Endothelial cell of umbilical vein (primary cell): ENCODE measurements at places on chromosomes 7 and 10. TPM values are rescaled to one million over a fixed set of nuclear protein-coding genes. Genes with fewer than 3 reads are reported as not detected.

DNA sequence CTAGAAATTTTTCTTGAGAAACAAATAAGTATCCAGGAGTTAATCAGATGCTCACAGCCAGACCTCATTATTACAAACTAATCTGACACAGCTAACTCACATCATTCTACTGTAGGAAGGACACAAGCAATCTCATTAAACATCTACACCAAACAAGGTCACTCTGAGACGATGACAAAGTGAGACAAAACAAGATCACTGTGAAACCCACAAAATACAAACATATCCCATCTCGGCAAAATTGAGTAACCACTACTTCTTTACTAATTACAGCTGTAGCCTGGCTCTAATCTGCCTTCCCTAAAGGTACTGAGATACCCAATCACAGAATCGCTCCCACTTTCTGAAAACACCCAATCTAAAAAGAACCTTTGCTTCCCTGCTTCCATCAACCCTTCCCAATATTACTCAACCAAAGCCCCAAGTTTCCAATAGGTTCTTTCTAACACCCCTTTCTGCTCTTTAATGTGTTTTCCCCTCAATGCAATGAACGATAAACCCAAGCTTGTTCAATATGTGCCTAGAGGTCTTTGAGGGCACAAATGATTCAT is 26.9 kb downstream of the CCDC6 start:
- H3K36me3 ChIP-seq: no peaks in the 10 kb centered on the region
- peaks cover 5% of the 10 kb centered on the region for H3K4me1 ChIP-seq
- no peak overlapping the region for H3K4me3 ChIP-seq
- H3K27ac ChIP-seq: no peak overlapping the region

GRCh38 chr10:127899766-127900387 is 7.0 kb upstream of the PTPRE start:
- H3K36me3 ChIP-seq: no peaks in the 10 kb centered on the region
- H3K4me1 ChIP-seq: no peaks in the 10 kb centered on the region
- no peaks in the 10 kb centered on the region for H3K27me3 ChIP-seq
- no peak overlapping the region for H3K27ac ChIP-seq
- H3K4me3 ChIP-seq: no peak overlapping the region
- no peak for DNase-seq

DNA sequence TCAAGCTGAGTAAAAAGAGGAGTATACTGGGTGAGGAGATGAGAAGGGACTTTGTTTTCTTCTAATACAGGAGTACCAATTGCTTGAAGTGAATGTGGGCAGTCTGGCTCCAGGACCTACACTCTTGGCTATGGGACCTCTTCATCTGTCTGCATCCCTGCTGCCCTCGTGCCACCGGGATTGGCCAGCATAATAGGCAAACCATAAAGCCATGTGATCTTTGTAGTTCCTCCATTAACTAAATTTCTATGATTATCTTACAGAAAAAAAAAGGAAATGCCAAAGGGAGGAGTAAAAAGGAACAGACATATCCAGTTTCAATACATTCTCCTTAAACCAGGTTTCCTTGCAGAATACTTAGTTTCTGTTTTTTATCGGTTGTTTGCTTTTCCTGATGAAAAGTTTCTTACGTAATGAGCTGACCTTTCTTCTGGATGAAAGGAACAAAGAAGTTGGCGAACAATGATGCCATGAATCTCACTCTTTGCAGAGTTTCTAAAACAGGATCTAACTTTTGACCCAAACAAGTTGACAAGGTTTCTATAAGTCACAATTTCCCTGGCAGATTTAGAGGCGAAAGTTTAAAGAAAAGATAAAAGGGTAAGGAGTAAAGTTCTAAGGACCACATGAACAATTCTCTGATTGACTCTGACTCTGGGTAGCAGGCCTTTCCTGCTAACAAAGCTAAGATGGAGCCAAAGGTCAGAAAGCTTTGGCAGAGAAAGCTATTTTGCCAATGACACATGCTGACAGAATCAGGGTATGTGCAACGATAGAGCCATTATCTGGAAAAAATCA is 54.1 kb downstream of the LAMB1 start:
- peaks cover 98% of the 10 kb centered on the region for H3K4me1 ChIP-seq

GRCh38 chr7:127582361-127582760 is 3.0 kb downstream of the GCC1 start:
- H3K27me3 ChIP-seq: no peaks in the 10 kb centered on the region
- no peak overlapping the region for H3K4me3 ChIP-seq
- no peaks in the 10 kb centered on the region for H3K36me3 ChIP-seq

The CTTNBP2 gene
- 0.25 and 0.35 TPM in 2 replicates for total RNA-seq

The DRGX gene
- total RNA-seq: not detected in 2 replicates

- DNase-seq: no peak
- H3K4me1 ChIP-seq: no peaks in the 10 kb centered on the region
- H3K27me3 ChIP-seq: peaks cover 3% of the 10 kb centered on the region
- no peaks in the 10 kb centered on the region for H3K36me3 ChIP-seq
- no peak overlapping the region for H3K27ac ChIP-seq
These were observed 207.3 kb downstream of the LRMDA start for GRCh38 chr10:75638752-75639151.

The RGR gene
- not detected in 2 replicates for total RNA-seq

The SEMA4G gene
- total RNA-seq: 6.0 and 6.7 TPM in 2 replicates

DNA sequence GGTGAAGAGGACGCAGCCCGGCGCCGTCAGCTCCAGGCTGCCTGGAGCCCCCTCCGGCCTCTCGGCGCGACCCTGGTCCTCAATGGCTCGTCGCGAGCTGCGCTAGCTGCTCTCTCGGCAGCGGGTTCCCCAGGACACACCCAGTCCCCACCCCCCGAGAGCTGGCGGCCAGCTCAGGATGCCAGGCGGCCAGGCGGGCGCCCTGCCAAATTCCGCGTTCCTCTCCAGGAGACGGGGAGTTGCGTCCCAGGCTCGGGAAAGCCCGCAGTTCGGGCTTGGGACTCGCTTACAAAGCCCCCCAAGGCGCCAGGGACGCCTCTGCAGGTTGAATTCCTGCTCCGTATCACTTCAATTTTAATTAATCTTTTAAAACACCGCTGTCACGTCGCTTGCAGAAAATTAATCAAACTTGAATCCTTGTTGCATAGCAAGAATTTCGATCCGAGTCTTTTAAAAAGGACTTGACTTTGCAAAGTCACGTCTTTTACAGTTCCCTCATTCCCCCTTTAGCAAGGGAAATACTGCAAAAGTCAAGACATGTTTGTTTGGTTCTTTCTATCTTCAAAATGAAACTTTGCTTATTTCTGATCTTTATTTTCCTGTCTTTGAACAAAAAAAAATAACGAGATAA is 28.2 kb downstream of the SKIDA1 start:
- peaks cover 29% of the 10 kb centered on the region for H3K27me3 ChIP-seq
- H3K4me1 ChIP-seq: peaks cover 12% of the 10 kb centered on the region
- no peak overlapping the region for H3K27ac ChIP-seq
- H3K4me3 ChIP-seq: peak overlapping the region; percentile 86
- peak; percentile 83 for DNase-seq

- no peak overlapping the region for H3K27ac ChIP-seq
- no peak overlapping the region for H3K4me3 ChIP-seq
- no peak for DNase-seq
- no peaks in the 10 kb centered on the region for H3K27me3 ChIP-seq
These were observed 282.7 kb upstream of the SEMA3D start for GRCh38 chr7:85469446-85470010.

DNA sequence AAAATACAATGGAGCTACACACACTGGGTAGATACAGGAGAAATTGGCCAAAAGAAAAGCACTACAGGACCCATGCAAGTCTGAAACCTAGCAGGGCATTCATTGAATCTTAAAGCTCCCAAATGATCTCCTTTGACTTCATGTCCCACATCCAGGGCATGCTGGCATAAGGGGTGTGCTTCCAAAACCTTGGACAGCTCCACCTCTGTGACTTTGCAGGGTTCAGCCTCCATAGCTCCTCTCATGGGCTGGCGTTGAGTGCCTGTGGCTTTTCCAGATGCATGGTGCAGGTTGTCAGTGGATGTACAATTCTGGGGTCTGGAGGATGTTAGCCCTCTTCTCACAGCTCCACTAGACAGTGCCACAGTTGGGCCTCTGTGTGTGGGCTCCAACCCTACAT is 626.3 kb upstream of the POT1 start:
- H3K27ac ChIP-seq: no peak overlapping the region
- H3K4me3 ChIP-seq: no peak overlapping the region
- no peaks in the 10 kb centered on the region for H3K36me3 ChIP-seq
- DNase-seq: no peak
- H3K27me3 ChIP-seq: no peaks in the 10 kb centered on the region

GRCh38 chr10:95430231-95430951 is 130.8 kb downstream of the SORBS1 start:
- H3K27me3 ChIP-seq: peaks cover 2% of the 10 kb centered on the region
- peaks cover 5% of the 10 kb centered on the region for H3K4me1 ChIP-seq
- no peaks in the 10 kb centered on the region for H3K36me3 ChIP-seq
- no peak overlapping the region for H3K4me3 ChIP-seq

- H3K4me1 ChIP-seq: no peaks in the 10 kb centered on the region
- no peak overlapping the region for H3K27ac ChIP-seq
- no peaks in the 10 kb centered on the region for H3K27me3 ChIP-seq
- no peak overlapping the region for H3K4me3 ChIP-seq
- no peaks in the 10 kb centered on the region for H3K36me3 ChIP-seq
These were observed 2.5 kb upstream of the KPNA7 start for GRCh38 chr7:99210265-99210970.

The KCNH2 gene
- 0.09 TPM in 1 of 2 replicates, not detected in the other for total RNA-seq

The IQUB gene
- not detected in 2 replicates for total RNA-seq

The NPTX2 gene
- 0.42 and 0.53 TPM in 2 replicates for total RNA-seq

GRCh38 chr10:84567133-84567532 is 238.7 kb downstream of the CCSER2 start:
- no peaks in the 10 kb centered on the region for H3K4me1 ChIP-seq
- no peaks in the 10 kb centered on the region for H3K36me3 ChIP-seq
- H3K27ac ChIP-seq: no peak overlapping the region
- H3K4me3 ChIP-seq: no peak overlapping the region

GRCh38 chr10:98331885-98332284 is 63.9 kb upstream of the LOXL4 start:
- no peaks in the 10 kb centered on the region for H3K4me1 ChIP-seq
- peaks cover 3% of the 10 kb centered on the region for H3K27me3 ChIP-seq
- DNase-seq: no peak
- no peak overlapping the region for H3K4me3 ChIP-seq
- no peaks in the 10 kb centered on the region for H3K36me3 ChIP-seq

DNA sequence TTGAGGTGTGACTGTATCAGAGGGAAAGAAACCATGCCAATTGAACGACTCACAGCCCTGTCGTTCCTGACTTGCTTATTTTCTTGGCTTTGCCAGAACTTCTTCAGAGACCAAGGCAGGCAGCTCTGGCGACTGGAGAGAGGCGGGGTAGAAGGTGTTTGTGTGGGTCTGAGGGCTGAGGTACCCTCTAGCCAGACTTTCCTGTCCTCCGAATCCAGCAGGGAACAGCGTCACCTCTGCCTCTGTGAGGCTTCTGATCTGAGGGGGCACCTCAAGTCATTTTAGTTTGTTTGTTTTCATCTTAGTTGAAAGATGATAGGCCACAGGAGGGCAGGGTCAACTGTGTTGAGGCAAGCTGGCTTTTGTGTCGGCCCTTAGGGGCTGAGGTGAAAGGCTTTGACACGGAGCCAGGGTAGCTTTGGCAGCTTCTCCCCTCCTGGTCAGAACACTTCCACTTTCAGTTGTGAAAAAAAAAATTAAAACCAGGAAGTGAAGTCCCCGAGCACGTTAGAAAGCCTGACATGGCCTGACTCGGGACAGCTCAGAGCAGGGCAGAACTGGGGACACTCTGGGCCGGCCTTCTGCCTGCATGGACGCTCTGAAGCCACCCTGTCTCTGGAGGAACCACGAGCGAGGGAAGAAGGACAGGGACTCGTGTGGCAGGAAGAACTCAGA is 1.9 kb downstream of the ACSL5 start:
- no peak overlapping the region for H3K27ac ChIP-seq
- H3K27me3 ChIP-seq: no peaks in the 10 kb centered on the region
- peaks cover 28% of the 10 kb centered on the region for H3K4me1 ChIP-seq
- H3K36me3 ChIP-seq: no peaks in the 10 kb centered on the region
- peak; percentile 45 for DNase-seq
- no peak overlapping the region for H3K4me3 ChIP-seq

The PTPRN2 gene
- 0.51 and 0.62 TPM in 2 replicates for total RNA-seq

- H3K4me3 ChIP-seq: no peak overlapping the region
- H3K27me3 ChIP-seq: no peaks in the 10 kb centered on the region
- no peak overlapping the region for H3K27ac ChIP-seq
- H3K4me1 ChIP-seq: peaks cover 27% of the 10 kb centered on the region
- DNase-seq: no peak
These were observed 51.3 kb downstream of the PRTFDC1 start for GRCh38 chr10:24900888-24901685.

DNA sequence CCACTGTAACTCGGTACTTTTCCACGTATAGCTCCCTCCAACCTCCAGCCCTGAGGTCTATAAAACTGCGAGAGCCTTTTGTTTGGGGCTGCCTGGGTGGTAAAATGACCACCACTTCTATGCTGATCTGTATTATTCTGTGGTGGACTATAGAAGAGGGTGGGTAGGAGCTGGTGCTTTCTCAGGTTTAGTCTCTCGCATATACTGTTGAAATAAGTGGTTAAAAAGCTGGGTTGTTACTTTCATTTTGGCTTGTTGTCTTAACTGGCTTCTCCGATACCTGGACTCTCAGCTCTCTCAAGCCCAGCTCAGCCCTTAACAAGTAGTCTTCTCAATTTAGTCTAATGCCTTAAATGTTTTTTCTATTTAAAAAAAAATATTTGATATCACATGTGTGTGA is 70.3 kb downstream of the KIF20B start:
- no peak overlapping the region for H3K27ac ChIP-seq
- no peak overlapping the region for H3K4me3 ChIP-seq
- no peaks in the 10 kb centered on the region for H3K4me1 ChIP-seq

The CNNM1 gene
- total RNA-seq: not detected in 2 replicates

- H3K4me3 ChIP-seq: no peak overlapping the region
- no peaks in the 10 kb centered on the region for H3K4me1 ChIP-seq
- DNase-seq: no peak
- no peaks in the 10 kb centered on the region for H3K27me3 ChIP-seq
These were observed 707.4 kb upstream of the NRP1 start for GRCh38 chr10:34041871-34042270.

- H3K36me3 ChIP-seq: no peaks in the 10 kb centered on the region
- peaks cover 6% of the 10 kb centered on the region for H3K4me1 ChIP-seq
- DNase-seq: no peak
- H3K27me3 ChIP-seq: peaks cover 45% of the 10 kb centered on the region
- H3K27ac ChIP-seq: no peak overlapping the region
These were observed 68.7 kb upstream of the PAPSS2 start for GRCh38 chr10:87590705-87591588.

- no peaks in the 10 kb centered on the region for H3K27me3 ChIP-seq
- no peak for DNase-seq
- H3K4me3 ChIP-seq: no peak overlapping the region
- H3K36me3 ChIP-seq: no peaks in the 10 kb centered on the region
- peaks cover 50% of the 10 kb centered on the region for H3K4me1 ChIP-seq
These were observed 73.6 kb downstream of the PODXL start for GRCh38 chr7:131482800-131483199.

DNA sequence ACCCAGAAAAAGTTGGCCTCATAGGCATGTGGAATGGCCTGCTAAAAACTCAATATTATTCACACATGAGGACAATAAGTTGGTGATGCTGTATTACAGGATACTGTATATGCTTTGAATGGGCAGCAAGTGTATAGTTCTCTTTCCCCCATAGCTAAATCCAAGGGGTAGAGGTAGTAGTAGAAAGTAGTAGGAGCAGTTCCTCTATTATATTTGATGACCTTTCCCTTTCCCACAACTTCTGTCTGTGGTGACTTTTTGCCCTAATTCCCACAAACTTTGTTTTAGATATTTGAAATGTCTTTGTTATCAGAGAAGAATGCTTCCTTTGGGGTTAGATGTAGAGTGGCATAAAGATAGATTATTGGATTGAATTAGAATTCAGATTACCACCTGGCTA is 154.0 kb upstream of the STEAP4 start:
- H3K4me1 ChIP-seq: no peaks in the 10 kb centered on the region
- no peak overlapping the region for H3K27ac ChIP-seq
- DNase-seq: no peak
- no peaks in the 10 kb centered on the region for H3K36me3 ChIP-seq
- no peaks in the 10 kb centered on the region for H3K27me3 ChIP-seq
